ENCODE measurements at places on chromosomes 7 and 10.
A peak's percentile ranks its signal among the peaks of the same experiment; 100 is the strongest.

DNA sequence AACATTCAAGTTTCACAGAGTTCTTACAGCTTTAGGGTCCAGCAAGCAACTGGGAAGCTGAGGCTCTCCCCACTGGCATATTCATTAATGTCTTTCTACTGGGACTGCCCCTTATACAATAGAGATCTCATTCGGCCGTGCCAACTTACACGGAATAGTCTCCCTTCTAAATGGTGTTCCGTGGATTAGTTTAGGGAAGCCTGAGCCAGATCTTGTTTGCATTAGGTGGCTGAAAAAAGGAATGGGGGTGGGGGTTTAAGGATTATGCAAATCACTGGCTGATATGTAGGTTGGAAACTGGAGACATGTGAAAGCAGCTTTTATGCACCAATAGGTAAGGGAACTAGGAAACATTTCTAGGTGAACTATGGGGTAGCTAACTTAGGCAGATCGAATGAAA lies 218.3 kb downstream of the TRIL start:
- no peak for DNase-seq

DNA sequence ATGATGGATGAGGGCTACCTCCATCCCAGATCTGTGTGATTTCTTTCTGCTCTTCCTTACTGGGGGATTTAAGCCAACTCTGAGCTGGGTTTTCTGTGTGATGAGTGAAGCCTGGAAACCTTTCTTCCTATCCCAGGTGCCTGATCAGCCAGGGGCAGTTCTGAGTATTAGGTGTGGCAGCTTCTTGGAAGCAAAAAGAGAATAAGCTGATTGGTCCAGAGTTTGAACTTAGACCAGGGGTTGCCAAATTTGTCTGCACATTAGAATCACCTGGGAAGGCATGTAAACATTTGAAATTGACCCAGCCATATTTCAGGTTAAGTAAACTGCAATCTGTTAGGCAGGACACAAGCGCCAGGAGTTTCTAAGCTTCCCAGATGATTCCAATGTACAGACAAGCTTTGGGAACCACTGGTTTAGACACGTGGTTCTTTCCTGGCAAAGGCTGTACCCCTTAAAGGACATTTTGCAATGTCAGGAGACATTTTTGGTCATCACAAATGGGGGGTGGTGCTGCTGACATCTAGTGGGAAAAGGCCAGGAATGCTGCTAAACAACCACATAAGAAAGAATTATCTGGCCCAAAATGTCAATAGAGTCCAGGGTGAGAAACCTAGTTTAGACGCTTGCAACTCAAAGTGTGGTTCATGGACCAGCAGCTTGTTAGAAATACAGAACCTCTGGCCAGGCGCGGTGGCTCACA lies 160.5 kb upstream of the GHITM start:
- DNase-seq, result no peak

GRCh38 chr10:12135631-12136030 lies 6.2 kb downstream of the SEC61A2 start:
- no peak for DNase-seq

- DNase-seq, result no peak
Observed at GRCh38 chr10:44911081-44911540, at the start of gene TMEM72. TSS of gene TMEM72 (plus strand) at chr10:44911337. CDS start at chr10:44911513, 176 bp downstream.

- no peak for DNase-seq
Observed at GRCh38 chr10:128487517-128487916, 361.3 kb upstream of the MKI67 start.

DNA sequence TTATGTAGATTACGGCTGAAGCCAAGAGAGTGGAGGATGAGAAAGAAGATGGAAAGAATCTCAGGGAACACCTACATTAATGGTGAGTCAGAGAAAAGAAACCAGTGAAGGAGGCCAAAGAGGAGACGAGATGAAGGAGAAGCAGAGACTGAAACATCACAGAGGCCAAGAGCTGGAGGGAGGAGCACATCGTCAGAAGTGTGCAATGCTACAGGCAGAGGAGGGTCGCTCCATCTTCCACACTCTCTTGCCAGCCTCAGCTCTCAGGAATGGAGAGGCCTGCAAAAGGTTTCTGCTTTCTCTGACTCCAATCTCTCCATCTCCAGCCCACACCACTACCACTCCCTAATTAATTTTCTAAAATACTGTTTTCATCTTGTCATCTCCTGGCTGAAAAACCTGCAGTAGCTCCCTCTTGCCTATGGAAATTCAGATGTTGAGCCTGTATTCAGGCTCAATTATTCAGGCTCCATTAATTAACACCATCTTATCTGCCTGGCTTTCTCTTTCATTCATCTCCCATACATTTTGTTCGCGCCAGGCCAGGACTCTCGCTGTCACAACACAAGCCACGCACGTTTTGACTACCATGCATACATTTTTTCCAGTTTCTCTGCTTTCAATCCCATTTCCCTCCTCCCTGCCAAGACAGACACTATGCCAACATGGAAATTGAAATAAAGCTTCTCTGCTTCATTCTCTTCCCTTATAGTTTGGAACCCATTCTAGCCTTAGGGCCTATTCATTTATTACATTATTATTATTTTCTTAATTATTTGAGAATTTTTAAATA lies 165.8 kb downstream of the INHBA start:
- no peak for DNase-seq

DNA sequence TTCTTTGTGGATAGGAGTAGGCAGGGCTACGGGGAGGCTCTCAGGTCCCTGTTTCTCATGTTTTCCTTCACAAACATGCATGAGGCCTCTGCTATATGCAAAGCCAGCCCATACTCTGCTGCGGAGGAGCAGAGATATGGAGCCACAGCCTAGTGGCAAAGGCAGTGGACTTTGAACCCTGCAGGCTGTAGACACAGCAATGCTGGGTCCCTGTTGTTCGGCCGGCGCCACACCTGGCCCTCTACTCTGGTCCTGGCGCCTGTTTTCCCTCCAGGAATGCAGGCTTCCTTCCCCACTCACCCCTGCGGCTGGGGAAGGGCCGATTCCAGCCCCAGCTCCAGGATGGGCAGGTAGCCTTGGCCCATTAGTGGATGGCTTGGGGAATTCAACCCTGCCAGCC lies 11.5 kb downstream of the CLRN3 start:
- no peak for DNase-seq

DNA sequence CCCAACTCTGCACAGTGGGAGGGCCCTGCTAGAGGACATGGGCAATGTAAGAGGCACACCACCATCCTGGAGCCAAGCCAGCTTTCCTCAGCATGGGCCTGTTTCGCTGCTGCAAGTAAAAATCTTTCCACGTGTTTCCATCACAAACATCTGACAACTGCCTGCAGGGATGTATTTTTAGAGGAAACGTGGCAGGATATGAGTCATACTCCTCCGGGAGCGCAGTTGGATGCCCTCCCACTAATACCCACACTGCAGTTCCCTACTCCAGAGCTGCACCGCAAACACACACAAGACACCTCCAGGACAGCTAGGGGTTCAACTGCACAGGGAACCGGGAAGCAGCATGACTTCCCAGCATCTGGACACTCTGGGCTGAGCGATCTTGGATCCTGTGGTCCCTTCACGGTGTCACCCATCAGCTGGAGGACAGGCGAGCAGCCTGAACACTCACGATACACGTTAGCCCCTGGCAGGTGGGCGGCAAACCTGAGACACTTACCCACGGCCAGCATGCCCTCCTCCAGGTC lies 26.1 kb downstream of the PLAC9 start:
- no peak for DNase-seq

DNA sequence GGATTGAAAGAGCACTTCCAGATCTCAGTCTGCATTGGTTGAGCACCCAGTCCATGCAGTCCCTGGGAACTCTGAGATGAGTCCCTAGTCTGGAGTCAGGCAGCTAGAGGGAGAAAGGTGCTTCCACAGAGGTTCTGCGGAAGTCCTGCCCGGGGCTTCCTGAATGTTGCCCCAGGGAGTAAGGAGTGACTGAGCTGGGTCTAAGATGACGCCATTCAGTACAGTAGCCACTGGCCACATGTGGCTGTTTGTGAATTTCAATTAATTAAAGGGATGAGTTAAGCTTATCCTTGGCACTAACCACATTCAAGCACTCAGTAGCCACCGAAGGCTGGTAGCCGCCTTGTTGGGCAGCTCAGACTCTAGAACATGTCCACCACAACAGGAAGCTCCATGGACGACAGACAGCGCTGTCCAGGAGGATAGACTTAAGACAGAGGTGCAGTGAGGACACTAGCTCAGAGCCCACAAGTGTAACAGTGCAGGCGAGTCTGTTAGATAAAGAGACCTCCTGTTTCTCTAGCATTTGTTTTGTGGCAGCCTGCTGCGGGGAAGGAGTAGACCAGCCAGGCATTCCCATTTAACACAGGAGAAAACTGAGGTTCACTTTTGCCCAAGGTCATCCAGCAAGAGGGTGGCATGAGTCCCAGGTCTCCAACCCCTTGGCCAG lies 101.6 kb upstream of the PPIF start:
- no peak for DNase-seq

DNA sequence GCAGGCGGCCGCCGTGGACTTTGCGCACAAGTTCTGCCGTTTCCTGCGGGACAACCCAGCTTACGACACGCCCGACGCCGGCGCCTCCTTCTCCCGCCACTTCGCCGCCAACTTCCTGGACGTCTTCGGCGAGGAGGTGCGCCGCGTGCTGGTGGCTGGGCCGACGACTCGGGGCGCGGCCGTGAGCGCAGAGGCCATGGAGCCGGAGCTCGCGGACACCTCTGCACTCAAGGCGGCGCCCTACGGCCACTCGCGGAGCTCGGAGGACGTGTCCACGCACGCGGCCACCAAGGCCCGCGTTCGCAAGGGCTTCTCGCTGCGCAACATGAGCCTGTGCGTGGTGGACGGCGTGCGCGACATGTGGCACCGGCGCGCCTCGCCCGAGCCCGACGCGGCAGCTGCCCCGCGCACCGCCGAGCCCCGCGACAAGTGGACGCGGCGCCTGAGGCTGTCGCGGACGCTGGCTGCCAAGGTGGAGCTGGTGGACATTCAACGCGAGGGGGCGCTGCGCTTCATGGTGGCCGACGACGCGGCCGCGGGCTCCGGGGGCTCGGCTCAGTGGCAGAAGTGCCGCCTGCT lies 14.1 kb downstream of the SH2B2 start:
- no peak for DNase-seq

DNA sequence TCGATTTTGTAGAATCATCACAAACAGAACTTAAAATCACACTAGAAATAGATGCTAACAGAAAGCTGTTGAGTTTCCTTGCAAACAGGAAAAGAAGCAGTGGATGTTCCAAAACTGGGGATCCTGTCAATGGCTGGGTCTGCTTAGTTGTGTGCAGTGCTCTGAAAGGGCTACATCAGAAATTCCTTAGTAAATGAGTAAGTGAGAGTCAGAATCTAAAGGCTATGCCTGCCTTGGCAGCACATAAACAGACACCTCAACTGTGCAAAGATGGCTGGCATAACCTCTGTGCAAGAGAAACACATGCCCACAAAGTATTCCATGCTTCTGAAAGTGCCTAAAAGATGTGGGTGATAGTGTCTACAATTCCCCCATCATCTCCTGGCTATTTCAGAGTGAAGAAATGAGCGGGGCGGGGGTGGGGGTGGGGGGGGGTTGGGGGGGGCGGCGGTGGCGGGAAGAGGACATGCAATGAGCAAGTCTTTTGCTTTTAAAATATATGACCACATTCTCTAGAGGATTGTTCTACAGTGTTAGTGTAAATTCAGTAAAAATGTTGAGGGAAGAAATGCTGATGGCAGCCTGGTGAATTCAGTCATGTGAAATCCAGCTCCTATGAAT lies 138.1 kb upstream of the LAMB4 start:
- DNase-seq, result no peak

GRCh38 chr7:25839084-25839769 lies 312.8 kb upstream of the NFE2L3 start:
- DNase-seq, result no peak

DNA sequence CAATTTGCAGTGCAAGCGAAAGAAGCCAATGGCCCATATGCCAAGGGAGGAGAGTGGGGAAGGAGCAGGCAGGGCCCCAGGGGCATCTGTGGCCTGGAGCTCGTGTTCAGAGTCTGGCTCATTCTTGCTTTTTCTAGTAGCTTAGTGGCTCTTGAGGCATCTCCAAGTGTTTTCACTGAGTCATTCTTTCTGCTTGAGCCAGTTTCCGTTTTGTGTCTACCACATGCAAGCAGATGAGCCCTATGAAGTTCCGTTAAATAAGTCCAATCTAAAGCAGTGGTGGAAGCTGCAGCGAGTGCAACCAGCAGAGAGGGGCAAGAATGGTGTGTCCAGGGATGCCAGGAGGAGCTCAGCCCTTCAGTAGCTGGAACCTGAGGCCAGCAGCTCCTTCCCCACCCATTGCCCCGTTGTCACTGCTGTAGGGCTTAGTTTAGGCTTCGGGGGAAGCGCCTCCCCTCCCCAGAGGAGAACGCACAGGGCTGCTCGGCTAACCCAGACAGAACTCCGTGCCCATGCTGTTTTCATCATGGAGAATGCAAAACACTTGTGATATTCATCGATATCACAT lies 57.4 kb upstream of the EBF3 start:
- DNase-seq, result no peak

- no peak for DNase-seq
Observed at GRCh38 chr7:158366916-158367633, 220.5 kb downstream of the PTPRN2 start.

DNA sequence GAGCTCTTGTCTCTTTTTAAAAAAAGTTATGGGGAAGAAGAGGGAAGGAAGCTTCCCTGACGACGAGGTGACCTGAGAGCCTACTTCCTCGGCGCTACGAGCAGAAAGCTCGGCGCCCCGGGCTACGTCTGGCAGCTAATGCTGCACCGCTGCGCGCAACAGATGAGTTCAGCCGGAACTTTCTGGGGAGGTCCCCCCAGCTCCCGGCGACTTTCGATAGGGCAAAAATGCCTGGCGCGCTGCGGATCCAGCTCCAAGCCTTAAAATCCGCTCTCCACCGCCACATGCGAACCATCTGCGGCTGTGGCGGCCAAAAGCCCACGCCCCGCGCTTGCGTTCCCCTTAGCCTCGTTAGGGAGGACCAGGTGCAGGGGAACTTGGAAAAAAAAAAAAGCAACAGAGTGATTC lies 621 bp downstream of the P4HA1 start:
- peak; percentile 56 for DNase-seq

DNA sequence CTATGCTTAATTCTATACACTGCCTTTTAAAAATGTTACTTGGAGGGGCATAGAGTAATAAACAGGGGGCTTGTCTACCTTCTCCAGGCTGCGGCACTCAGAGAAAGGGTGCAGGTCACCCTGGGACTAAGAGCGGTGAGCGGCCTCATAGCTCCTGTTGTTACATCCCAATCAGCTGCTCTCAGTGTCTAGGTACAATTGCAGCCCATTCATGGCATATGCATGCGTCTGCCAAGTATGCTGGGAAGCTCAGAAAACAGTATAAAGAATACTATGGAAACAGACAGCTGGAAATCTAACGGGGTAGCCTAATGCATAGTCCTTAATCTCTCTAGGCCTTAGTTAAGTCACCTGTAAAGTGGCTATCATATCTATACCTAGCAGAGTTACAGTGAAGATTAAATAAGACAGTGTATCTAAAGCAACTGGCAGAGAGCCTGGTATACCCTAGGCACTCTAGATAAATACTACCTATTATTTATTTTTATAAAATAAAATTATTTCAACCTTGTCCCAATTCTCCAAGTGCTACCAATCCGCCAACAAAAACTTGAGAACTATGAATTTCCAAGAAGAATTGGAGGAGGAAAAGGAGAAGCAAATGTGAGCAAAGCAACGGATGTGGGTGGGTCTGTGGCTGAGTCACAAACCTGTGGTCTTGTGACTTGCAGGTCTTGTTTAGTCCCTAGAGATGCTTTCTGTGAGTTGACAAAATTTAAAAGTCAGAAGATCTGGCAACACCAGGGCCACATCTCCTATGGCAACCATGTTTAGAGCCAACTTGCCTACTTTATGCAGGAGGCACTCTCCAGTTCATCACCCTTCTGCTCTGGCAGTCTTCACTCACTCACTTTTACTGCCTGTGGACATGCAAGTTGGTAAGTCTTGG lies 183.0 kb downstream of the RAPGEF5 start:
- no peak for DNase-seq

GRCh38 chr7:94216944-94217461 lies 177.7 kb upstream of the COL1A2 start:
- DNase-seq, result no peak

- DNase-seq, result peak; percentile 66
Observed at GRCh38 chr10:102660888-102661657, 16.8 kb downstream of the TRIM8 start.
